ENCODE measurements at places on chromosomes 2 and 18. TPM values are rescaled to one million over a fixed set of nuclear protein-coding genes. Genes with fewer than 3 reads are reported as not detected.

- no peak for DNase-seq
These were observed 13.6 kb upstream of the CXCR4 start for GRCh38 chr2:136131484-136131960.

GRCh38 chr2:43212216-43212835, 14.1 kb downstream of the ZFP36L2 start:
- DNase-seq = no peak

DNA sequence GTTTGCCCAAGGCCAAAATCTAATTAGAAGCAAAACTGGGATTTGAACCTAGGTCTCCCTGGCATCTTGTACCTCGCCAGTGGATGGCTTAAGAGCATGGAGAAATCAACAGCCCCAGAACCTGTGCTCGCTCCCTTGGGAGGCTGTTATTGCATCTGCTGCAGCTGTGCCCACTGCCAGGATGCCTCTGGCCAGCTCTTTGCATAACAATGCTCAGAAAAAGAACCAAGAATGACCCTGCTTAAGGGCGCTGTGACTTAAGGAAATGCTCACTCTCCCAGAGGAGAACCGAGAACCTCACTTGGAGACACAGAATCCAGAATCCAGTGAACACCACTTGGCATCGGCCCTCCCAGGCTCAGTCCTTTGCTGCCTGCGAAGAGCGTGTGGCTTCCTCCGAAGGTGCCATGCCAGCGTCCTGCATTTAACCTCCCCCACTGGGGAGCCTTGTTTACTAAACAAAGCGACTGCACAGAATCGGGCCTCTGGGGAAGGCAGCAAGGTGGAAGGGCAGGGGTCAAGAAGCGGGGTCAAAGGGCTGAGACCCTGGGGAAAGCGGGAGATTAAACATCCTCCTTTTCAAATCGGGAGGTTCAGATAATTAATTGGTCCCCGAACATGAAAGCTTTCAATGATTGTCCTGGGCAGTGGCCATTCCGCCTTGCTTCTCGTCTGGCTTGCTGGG, 71.0 kb upstream of the BOD1L2 start:
- DNase-seq = no peak

The SLC30A3 gene
- 0.04 TPM for polyA plus RNA-seq
